Stimulated activated CD8-positive, alpha-beta memory T cell treated with anti-CD3 and anti-CD28 coated beads, Interleukin-4, amount 100 ng/mL, for 24 hours (primary cell): ENCODE measurements at places on chromosomes 2 and 18.

DNA sequence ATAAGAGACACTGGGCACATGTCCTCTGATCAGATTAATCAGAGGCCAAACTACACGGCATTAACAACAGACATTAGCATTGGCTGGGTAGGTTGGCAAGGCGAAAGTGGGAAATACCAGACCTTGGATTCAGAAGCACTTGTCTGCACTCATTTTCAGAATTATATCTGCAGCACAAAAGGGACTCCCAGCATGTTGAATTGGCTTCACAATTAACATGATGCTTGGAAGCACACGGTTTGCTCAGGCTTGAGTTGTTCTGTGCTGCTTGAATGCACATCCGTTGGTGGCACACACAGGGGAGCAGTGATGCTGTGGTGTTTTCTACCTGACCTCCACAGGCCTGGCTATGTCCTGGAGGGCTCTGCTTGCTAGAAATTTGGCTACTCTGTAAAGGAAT lies 83.9 kb downstream of the ACTR3 start:
- no peak for DNase-seq

DNA sequence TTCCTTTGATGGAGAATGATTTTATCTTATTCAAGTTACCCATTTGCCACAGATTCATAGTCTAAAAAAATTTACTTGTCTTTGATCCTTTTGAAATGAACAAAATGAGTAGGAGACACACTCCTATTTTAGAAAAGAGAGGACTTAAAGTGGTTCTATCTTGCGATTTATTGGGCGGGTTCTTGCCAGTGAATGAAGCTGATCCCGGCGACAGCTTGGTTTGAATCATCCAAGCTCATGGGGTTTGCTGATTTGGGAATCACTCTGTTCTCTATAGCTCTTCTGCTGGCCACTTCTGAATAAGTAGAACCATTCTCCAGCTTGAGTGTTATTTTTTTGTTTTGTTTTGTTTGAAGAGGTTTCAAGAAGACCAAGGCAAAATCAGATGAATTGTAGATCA lies 25.5 kb upstream of the PPP1CB start:
- DNase-seq, result no peak

- DNase-seq, result no peak
Measured at GRCh38 chr18:45670281-45670962, 53.6 kb upstream of the SLC14A1 start.

DNA sequence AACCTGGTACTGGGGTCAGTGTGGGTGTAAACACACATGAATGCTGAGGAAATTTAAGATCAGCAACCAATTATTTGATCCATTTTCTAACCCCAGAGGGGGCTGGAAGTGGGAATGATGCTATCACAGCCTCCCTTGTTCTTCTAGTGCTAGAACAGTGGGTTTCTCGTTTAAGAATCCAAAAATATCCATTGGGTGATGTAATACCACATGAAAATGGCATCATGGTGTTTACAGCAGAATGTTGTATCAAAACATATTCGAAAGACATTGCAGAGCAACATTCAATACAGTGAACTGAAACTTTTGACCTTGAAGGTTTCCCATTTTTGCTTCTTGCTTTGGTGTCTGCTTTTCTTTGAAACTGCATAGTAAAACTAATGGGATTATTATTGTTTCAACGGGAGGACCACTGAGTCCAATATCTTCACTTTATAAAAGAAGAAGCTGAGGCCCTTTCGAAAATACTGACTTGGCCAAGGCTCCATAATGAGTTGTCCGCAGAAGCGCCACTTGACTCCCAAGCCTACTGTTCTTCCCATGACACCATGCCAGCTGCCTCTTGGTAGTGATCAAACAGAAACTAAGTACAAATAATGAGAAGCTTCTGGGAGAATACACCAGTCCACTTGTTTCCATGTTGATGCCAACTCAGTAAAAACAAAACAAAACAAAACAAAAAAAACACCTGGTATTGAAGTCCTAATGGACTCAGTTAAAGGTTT lies 106.1 kb downstream of the COLEC12 start:
- DNase-seq, result no peak

- no peak for DNase-seq
Measured at GRCh38 chr2:145751155-145751554, 1231.2 kb upstream of the ZEB2 start.

DNA sequence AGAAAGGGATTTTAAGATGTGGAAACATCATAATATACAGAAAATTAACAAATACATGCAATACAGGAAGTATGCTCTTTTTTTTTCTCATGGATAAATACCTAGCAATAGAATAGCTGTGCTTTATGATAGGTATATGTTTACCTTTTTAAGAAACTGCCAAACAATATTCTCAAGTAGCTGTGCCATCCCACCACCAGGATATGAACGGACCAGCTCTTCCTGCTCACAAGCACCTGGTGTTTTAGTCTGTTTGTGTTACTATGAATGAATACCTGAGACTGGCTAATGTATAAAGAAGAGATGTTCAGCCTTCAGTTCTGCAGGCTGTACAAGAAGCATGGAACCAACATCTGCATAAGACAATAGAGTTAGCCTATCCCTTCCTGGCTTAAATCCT lies 19.9 kb upstream of the UGT1A8 start:
- no peak for DNase-seq

DNA sequence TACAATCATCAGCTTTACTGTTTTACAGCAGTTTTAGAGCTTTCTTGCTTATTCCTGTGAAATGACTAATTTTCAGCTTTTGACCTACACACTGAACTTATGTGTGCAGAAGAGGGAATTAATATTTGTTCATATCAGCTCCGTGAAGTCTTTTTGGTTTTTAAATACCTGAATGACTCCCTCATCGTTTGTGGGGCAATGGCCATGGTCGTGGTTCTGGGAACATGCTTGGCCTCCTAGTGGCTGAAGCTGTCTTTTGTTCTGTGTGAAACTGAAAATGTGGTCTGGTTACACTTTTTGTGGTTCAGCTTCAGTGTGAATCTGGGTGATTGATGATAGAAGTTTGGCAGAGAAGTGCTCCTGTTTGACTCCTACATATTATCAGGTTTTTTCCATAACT lies 408.1 kb downstream of the THSD7B start:
- DNase-seq, result no peak

DNA sequence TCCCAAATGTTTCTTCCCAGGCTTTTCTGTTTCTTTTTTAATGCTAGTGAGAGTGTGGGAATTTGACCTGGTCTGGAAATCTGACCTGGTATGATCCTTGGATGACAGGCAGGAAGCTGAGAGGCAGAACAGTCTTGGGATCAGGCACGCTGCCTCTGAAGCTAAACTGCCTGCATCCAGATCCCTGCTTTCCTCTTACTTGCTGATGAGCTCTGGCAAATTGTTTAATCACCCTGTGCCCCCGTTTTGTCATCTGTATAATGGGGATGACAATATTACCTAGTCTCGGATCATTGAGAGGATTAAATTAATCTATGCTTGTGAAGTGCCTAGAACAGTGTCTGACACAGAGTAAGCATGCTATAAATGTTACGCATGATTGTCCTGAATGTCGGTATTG lies 3.3 kb downstream of the KLHL23 start:
- no peak for DNase-seq

GRCh38 chr2:106995556-106995955 lies 109.6 kb upstream of the ST6GAL2 start:
- no peak for DNase-seq

GRCh38 chr18:9709304-9709877 lies 1.3 kb downstream of the RAB31 start:
- no peak for DNase-seq

DNA sequence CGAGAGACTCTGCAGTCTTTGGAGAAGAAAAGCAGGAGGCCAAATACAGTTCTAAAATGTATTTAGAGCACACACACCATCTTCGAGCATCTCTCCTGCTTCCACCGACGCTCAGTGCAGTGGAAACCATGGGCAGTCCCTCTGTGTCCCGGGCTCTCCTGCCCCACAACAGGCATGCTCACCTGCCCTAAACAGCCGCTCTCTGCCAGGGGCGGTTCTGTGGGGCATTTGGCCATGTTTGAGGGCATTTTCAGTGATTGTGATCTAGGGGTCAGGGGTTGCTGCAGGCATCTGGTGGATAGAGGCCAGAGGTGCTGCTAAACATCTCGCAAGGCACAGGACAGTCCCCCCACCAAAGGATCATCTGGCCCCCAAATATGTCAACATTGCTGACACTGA lies 55.8 kb downstream of the EMX1 start:
- no peak for DNase-seq

DNA sequence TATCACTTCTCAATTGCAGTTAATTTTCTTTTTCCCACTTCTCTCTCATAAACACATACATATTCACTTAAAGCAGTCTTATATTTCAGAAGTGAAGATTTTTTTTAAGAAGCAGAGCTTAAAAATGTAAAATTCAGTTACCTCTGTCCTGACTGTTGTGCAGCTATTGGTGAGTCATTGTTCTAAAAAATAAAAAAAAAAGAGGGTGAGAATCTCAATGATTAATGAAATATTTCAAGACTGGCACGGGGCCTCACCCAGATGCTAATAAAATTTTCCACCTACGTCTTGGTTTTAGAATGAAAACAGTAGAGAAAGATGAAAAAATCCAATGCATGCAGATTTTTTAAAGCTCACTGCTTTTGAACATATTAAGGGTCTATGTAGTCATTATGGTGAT lies 67.7 kb downstream of the RDH14 start:
- DNase-seq, result no peak

GRCh38 chr2:230865307-230865765 lies 594 bp downstream of the ITM2C start:
- DNase-seq, result no peak

DNA sequence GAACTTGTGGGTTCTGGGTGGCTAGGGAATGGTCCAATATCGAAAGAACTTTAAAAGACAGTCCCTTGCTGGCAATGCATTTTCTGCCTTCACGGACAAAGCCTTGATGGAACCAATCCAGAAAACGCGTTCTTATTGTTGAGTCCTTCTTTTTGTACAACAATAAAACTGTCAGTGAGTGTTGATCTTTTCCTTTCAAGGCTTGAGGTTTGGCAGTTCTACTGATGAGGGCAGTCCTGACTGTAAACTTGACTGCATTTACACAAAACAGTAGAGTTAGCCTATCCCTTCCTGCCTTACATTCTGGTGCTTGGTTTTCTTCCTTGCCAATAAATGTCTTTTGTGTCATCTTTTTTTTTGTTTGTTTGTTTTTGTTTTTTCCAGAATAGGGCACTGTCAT lies 2.5 kb upstream of the UGT1A7 start:
- no peak for DNase-seq

DNA sequence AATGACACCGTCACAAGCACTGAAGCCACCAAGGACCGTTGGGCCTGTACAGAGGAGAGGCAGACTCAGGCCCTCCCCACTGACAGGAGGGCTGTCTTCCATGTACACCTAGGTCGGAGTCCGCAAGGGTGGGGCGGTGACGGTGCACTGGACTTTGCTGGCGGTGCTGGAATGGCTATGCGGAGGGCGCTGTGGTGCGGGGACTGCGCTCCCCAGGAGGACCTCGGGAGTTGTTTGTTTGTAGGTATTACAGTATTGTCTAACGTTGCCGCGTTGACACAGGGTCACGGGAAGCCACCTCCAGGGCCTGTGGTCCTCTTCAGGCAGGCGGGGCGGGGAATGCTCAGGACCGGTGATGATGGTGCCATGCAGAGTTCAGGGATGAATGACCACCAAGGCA lies 126.2 kb downstream of the TPO start:
- no peak for DNase-seq

- no peak for DNase-seq
Measured at GRCh38 chr2:224382973-224383555, 18.8 kb downstream of the FAM124B start.

GRCh38 chr2:238791354-238791753 lies 56.5 kb upstream of the TWIST2 start:
- DNase-seq, result no peak

DNA sequence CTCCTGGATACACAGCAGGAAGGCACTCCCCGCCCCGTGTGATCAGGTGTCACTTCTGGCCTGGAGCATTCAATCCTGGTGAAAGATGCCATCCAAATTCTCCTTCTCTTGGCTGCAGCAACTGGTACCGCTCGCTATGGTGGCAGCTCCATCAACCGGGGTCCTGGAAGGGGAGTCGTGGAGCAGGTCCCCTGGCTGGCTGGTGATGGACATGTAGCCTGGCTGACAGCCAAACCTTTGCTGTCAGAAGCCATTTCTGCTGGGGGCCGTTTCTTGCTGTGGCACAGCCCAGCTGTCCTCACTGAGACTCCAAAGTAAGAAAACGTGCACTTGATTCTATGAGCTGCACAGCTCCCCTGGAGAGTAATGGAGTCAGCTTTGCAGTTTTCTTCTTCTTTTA lies 7.1 kb upstream of the CYS1 start:
- no peak for DNase-seq

GRCh38 chr18:73739098-73739497 lies 408.5 kb downstream of the FBXO15 start:
- no peak for DNase-seq

DNA sequence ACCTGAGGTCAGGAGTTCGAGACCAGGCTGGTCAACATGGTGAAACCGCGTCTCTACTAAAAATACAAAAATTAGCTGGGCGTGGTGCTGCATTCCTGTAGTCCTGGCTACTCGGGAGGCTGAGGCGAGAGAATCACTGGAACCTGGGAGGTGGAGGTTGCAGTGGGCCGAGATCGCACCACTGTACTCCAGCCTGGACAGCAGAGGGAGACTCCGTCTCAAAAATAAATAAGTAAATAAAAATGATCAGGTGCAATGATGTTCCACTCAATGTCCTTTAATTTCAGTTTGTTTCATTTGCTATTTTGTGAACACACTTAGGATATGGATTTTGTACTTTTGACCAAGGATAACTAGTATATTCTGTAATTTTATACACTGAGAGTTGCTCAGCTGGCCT lies 9.3 kb downstream of the HADHA start:
- DNase-seq, result no peak

DNA sequence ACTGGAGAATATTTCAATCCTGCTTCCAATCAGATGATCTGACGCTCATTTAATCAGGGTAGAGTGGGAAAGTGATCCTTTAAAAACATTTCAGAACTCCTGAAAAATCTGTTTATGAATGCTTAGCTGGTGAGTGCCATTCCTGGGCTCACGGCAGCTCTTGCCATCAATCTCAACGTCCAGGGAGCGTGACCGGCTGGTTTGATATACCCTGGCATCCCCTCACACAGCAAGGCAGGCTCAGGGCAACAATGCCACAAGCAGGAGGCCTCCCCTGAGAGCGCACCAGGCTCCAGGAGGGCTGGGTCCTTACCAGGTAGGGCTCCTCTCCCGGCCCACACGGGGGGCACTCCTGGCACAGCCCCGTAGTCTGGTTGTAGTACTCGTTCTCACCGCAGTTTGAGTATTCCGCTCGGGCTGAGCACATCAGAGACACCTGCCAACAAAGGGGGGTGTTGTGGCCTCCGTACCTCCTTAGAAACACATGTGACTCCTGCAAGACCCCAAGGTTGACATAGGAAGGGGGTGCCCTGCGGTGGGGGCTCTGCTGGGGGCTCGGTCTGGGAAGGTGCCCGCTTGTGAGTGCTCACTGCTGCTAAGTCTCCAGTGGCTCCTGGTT lies 59.1 kb downstream of the EDAR start:
- DNase-seq, result no peak
